ENCODE measurements at places on chromosomes 4 and X. TPM values are rescaled to one million over a fixed set of nuclear protein-coding genes. Genes with fewer than 3 reads are reported as not detected.

DNA sequence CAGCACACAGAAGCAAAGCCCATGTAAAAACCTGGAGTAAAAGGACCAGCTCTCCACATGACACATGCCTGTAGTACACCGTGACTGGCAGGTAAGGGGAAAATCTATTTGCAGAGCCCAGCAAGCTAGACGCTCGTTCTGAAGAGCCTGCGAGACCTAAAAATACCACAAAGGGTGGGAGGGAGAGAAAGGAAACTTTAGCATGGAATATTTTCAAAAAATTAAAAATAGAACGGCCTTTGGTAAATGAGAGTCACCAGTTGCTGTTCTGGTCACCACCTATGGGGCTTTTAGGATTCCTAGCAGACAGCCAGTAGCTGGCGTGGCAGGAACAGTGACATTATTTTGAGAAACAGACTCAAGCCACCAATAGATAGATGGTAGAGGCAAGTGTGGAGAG lies 115.5 kb downstream of the MID1IP1 start:
- DNase-seq, result no peak
- H3K36me3 ChIP-seq, result no peaks in the 10 kb centered on the region
- no peaks in the 10 kb centered on the region for H3K4me1 ChIP-seq
- H3K4me3 ChIP-seq, result no peak overlapping the region
- H3K27ac ChIP-seq, result no peak overlapping the region

- peaks cover 81% of the 10 kb centered on the region for H3K27me3 ChIP-seq
- no peak for DNase-seq
- peaks cover 28% of the 10 kb centered on the region for H3K4me1 ChIP-seq
- peak overlapping the region; percentile 31 for H3K4me3 ChIP-seq
Measured at GRCh38 chr4:54100595-54101189, 729 bp downstream of the GSX2 start.

DNA sequence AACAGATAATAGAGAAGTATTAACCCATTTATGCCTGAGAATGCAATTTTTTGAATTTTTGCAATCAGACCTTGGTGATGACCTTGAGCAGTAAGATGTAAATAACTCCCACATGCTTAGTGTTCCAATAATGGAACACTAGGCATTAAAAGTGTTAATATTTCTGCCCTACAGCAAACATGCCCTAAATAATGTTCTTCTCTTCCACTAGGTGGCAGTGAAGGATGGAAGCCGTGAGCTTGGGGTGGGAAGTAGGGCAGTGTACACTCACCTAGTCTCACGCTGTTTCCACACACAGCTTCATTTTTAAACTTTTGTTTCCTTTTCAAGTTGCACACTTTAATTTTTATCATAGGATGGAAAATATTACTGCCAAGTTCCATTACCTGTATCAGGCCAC lies 613.1 kb upstream of the HS3ST1 start:
- H3K36me3 ChIP-seq, result no peaks in the 10 kb centered on the region
- H3K4me3 ChIP-seq, result no peak overlapping the region
- H3K4me1 ChIP-seq, result no peaks in the 10 kb centered on the region
- H3K27me3 ChIP-seq, result no peaks in the 10 kb centered on the region
- no peak for DNase-seq

DNA sequence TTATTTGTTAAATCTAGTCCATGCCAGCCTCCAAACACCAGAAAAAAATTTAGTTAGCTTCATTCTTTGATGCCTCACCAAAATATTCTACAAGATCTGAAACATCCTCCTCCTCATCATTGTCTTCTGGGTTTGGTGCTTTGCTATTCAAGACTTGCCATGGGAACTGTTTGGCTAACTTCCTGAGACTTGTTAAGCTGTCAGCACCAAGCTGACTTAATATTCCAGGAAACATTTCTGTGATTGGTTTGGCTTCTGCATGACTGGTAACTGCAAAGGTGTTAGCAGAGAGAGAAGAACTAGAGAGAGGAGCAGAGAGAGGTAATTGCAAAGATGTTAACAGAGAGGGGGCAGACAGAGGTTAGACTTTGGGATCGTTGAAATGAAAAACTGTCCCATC lies 101.3 kb downstream of the PALLD start:
- no peaks in the 10 kb centered on the region for H3K4me1 ChIP-seq
- H3K36me3 ChIP-seq, result no peaks in the 10 kb centered on the region

SLC16A2 gene
- 0.07 TPM for polyA plus RNA-seq

GRCh38 chrX:146355440-146355839 lies 454.1 kb upstream of the CXorf51B start:
- H3K4me3 ChIP-seq, result no peak overlapping the region
- no peaks in the 10 kb centered on the region for H3K36me3 ChIP-seq
- H3K27ac ChIP-seq, result no peak overlapping the region

DNA sequence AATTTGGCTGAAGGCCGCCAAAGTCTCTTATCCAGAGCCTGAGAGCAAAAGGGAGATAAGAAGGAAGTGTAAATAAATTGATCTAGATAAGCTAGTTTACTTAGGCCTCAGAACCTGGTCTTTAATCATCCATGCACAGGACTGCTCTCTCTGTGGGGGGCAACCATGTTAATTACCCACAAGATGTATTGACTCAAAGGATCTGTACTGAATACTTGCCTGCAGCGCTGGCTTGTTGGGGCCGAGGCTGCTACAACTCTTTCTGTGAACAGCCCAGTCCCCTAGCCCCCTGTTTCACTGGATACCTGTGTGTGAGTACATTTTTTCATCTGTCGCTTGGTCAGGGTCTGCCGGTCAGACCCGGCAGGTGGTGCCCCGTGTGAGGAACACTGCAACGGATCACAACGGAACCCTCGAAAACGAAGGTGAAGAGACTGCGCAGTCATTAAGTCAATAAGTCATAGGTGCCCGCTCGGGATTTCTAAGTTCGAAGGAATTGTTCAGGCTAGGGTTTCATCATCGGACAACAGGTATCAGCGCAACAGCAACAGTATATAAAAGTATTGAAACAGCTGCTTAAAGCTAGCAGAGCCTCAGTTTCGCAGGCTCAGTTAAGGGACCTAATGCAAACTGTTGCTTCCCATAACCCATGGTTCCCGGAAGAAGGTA lies 8.3 kb downstream of the MAGEA11 start:
- H3K36me3 ChIP-seq, result no peaks in the 10 kb centered on the region
- no peak for DNase-seq
- no peak overlapping the region for H3K27ac ChIP-seq
- H3K4me3 ChIP-seq, result no peak overlapping the region
- no peaks in the 10 kb centered on the region for H3K4me1 ChIP-seq

- H3K36me3 ChIP-seq, result no peaks in the 10 kb centered on the region
- no peak overlapping the region for H3K4me3 ChIP-seq
- DNase-seq, result no peak
Measured at GRCh38 chr4:4867375-4868039, 8.0 kb downstream of the MSX1 start.

GRCh38 chrX:129875669-129876068 lies 30.3 kb upstream of the UTP14A start:
- no peak for DNase-seq
- no peaks in the 10 kb centered on the region for H3K4me1 ChIP-seq
- H3K27ac ChIP-seq, result no peak overlapping the region
- no peaks in the 10 kb centered on the region for H3K27me3 ChIP-seq
- H3K4me3 ChIP-seq, result no peak overlapping the region

- H3K27ac ChIP-seq, result no peak within 1 kb of the TSS
- no peaks in the 10 kb centered on the region for H3K4me1 ChIP-seq
- no peaks in the 10 kb centered on the region for H3K36me3 ChIP-seq
- DNase-seq, result no peak
- H3K4me3 ChIP-seq, result no peak within 1 kb of the TSS
- no peaks in the 10 kb centered on the region for H3K27me3 ChIP-seq
Measured at GRCh38 chr4:5019274-5019673, at the start of gene CYTL1. CYTL1 (minus strand) TSS chr4:5019458; CDS start chr4:5019445, 13 bp downstream.

IL21 gene
- 0.10 TPM for polyA plus RNA-seq

VSIG1 gene
- polyA plus RNA-seq, result 20.1 TPM

GRCh38 chr4:108048997-108049396 lies 59.3 kb downstream of the HADH start:
- H3K4me1 ChIP-seq, result peaks cover 58% of the 10 kb centered on the region
- H3K27ac ChIP-seq, result peak overlapping the region; percentile 50
- H3K4me3 ChIP-seq, result no peak overlapping the region
- peaks cover 38% of the 10 kb centered on the region for H3K36me3 ChIP-seq
- DNase-seq, result no peak
- H3K27me3 ChIP-seq, result no peaks in the 10 kb centered on the region

DNA sequence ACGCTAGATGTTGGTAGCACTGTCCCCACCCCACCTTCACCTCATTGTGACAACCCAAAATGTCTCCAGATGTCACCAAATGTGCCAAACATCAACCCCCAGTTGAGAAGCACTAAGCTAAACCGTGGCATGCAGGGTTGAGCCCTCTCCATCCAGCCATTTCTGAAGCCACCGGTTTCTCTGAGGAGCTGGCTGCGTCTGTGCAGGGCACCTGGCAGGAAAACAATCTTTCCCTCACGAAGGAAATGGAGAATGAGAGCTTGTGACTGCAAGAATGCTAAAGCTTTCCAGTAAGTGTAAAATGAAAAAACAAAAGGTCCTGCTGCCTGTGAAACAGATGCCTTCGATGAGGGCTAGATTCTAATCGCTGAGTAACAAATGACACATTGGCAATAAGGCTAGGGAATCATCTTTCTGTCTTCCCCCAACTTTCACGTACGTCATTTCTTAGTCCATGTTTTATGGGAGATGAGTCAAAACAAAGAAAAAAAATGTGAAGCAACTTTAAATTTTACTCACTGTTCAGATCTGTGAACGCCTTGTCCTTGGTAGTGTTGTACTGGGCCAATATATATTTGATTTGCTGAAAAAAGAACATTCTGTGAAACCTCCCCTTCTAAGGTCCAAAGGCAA lies 59.9 kb downstream of the PROM1 start:
- no peak overlapping the region for H3K27ac ChIP-seq
- H3K4me3 ChIP-seq, result no peak overlapping the region
- H3K36me3 ChIP-seq, result no peaks in the 10 kb centered on the region
- DNase-seq, result no peak
- H3K27me3 ChIP-seq, result no peaks in the 10 kb centered on the region
